ENCODE measurements at places on chromosomes 7 and 10.

DNA sequence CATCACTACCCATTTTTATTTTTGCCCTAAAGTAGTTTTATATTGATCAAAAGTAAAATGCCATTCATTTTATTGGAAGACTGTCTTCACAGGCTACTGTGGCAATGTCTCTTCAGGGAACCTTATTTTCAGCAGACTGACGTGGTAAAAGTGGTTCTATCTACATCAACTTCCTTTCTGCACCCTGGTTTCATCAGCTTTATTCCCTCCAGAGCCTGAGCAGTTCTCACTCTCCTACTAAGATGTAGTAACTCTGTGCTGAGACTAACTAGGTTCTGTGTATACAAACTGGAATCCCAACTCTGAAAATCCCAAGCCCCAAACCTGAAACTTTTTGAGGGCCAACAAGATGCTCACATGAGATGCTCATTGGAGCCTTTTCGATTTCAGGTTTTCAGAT lies 155.3 kb downstream of the SFMBT2 start:
- no peak for DNase-seq

- peak; percentile 19 for DNase-seq
Observed at GRCh38 chr10:61821153-61821552, 80.3 kb upstream of the ARID5B start.

DNA sequence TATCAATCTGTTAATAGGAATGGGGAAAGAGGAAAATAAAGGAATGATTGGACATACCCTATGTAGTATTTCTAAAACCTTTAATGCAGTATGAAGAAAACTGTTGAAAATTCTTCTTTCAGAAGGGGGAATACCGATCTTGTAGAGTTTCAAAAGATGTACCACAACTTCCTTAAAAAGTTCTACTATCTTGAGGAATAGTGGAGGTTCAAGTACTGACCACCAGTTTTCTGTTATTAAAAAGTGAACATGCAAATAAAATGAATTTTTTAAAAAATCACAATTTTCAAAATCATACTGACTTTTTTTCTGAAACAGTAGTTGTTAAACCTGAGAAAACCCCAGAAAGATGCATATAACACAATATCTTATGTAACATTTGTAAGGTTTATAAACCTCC lies 86.5 kb downstream of the HERC4 start:
- DNase-seq = no peak

DNA sequence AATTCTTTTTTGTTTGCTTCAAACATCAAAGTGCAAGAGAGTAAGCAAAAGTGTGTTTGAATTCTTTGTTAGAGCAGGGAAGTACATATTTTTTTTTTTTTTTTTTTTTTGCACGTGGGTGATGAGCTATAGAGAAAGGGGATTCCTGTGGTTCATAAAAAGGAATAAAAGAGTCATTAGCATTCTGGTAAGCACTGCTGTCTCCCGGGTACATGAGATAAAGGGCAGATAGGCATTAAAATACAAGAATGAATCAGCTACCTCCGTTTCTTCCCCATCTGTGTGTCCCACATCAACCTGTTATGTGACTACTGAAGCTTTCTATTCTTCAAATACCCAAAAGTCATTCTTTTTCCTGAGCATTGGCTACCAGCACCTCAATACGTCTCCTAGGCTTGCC lies 102.4 kb upstream of the SEMA3D start:
- DNase-seq = no peak

- DNase-seq = peak; percentile 82
Observed at GRCh38 chr10:103197174-103197573, 4.1 kb upstream of the NT5C2 start.

- DNase-seq = no peak
Observed at GRCh38 chr10:43047288-43047970, 29.4 kb upstream of the RET start.

- no peak for DNase-seq
Observed at GRCh38 chr10:10032991-10033390, 984.7 kb upstream of the CELF2 start.

- no peak for DNase-seq
Observed at GRCh38 chr7:106045139-106045538, 67.0 kb downstream of the SYPL1 start.

DNA sequence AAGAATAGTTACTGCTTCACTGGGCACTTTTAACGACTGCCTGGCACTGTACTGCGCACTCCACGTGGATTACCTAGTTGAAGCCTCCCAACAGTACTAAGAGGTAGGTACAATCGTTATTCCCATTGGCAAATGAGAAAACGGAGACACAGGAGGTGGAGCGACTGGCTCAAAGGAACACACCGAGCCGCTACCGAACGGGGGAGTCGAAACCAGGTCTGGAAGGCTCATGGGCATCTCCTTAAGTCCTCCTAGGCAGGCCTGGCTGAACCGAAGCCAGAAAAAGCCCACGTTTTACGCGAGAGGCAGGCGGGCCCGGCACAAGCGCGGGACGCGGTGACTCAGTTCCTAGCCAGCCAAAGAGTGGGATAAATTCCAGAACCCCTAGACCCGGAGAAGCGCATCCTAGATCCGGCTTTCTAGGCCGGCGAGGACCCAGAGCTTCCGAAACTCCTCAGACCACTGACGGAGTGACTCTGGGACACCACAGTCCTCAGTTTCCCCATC lies 472 bp downstream of the PDAP1 start:
- peak; percentile 74 for DNase-seq

DNA sequence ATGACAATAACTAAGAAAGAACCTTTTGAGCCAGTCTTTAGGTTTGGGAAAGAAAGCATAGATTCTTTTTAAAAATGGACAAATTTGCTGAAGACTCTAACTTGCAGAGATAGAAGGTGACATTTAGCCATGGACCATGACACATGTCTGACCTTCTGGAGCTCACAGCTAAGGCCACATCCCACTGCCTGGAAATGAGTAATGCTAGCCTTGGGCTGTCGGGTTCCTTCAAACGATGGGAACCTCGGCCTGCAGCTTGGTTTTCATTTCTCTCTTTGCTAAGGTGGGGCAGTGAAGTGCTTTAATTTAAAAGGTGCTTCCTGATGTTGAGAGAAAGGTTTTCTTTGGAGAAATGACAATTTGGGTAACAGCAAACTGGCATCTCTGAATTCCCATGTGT lies 223.2 kb downstream of the FANK1 start:
- DNase-seq = no peak

DNA sequence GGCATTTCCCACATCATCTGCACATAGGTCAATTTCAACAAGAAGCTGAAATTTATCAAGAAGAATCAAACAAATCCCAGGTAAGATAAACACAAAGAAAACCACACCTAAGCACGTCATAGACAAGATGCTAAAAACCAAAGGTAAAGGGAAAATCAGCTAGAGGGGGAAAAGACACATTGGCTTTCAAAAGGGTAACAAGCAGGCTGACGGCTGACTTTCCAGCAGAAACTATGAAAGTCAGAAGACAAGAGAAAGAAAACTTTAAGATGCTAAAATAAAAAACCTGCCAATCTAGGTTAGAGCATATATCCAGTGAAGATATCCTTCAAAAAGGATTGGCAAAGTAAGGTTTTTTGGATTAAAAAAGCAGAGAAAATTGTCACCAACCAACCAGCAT lies 59.9 kb upstream of the RHEB start:
- DNase-seq = peak; percentile 10

- DNase-seq = no peak
Observed at GRCh38 chr10:132232023-132232951, 45.5 kb downstream of the DPYSL4 start.

- peak; percentile 82 for DNase-seq
Observed at GRCh38 chr10:60148266-60148840, 241.3 kb downstream of the ANK3 start.

DNA sequence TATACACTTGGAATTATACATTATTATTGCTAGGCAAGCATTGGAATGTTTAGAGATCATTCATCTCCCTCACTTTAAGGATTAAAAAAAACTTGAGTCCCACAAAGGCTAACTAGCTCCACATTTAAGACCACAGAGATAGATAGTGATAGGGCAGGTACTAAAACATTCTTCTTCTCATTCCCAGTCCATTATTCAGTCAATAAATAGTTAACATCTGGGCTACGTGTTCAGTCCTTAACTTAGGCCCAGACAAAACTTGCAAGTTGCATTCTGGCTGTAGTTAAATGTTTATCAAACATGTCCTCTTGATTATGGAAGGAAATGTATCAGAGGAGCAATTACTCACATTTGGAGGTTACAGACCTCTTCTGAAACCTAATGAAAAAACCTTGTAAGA lies 2.4 kb downstream of the GNG11 start:
- no peak for DNase-seq

DNA sequence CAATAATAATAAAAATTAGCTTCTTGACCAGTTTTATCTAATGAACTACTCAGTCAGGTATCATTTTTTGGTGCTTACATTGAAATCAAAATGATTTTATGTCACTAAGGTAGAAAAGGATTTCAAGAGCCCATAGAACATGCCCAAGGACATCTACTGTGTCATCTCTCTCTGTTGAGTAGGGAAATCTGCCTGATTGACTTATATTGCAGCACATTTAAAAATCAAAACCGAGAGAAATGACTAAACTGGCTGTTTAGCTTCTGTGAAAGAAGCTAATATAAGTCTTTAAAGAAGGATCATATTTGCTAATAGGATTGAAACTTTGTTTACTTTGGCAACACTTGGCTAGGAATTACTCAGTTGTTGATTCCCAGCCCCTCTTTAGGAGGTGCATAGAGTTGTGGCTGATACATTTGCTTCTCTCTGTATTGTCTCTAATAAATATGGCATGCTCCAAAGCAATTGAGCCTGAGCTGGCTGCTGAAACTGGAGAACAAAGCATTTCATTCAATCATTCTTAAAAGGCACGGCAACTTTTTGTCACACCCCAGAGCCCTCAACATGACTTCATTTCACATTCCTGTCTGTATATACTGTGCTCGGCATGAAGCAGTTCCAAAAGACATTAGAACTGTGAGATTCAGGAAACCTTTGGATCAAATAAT lies 1096.9 kb upstream of the POT1 start:
- DNase-seq = peak; percentile 9

GRCh38 chr7:72020311-72020710 lies 391.8 kb downstream of the CALN1 start:
- DNase-seq = no peak

DNA sequence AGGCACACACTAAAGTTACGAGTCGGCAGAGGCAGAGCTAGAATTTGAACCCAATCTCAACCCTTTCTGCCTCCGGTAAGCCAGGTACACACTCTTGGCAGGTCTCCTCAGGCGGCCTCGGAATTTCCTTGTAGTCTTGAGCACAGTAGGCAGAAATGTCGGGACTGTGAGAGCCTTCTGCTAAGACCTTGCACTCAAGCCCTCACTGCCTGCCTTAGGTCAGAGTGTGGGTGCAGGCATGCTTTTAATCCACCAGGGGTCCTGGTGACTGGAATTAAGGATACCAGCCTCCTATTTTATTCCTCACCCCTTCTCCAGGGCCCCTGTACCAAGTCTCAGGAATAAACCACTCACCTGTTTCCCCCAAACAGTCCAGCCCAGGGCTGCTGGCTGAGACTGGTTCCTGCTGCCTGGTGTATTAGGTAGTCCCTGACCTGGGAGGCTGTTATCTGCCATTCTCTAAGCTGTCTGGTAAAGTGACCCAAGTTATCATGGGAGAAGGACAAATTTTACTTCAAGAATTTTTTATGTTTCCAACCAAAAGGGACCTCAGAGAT lies 855 bp downstream of the ATP6V1F start:
- DNase-seq = peak; percentile 77

DNA sequence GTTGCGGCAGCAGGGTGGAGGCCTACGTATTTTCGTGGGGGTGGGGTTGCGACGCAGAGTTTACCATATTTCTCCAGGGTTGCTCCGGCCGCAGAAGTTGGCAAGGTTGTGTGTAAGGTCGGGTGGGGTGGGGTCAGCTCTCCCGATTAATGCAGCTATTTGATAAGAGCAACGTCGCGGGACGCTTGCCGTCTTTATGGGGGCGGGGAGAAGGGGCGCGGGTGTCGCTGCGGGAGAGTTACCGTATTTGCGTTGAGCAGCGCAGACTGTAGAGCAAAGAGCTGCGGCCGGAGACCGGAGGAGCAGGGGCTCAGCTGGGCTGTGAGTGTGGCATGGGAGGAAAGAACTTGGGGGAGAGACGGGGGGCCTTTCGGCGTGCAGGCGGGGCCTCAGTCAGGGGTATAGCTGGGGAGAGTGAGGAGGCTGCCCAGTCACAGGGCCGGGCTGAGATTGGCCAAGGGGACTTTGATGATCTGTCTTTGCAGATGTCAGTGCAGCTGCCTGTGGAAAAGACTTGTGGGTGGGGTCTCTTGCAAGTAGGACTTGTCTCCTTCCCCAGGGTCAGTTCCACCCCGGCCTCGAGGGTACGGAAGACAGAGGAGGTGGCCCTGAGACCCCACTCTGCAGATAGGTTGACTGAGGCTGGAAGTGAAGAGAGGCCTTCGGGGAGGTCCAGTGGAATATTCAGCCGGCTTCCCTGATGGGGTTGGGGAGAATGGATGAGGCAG lies 26.6 kb downstream of the ZNF775 start:
- no peak for DNase-seq

GRCh38 chr7:157522189-157522588 lies 185.4 kb downstream of the DNAJB6 start:
- no peak for DNase-seq

GRCh38 chr10:100612601-100613595 lies 77.2 kb downstream of the HIF1AN start:
- no peak for DNase-seq

GRCh38 chr10:103595933-103596726 lies 102.6 kb downstream of the NEURL1 start:
- DNase-seq = peak; percentile 30

GRCh38 chr7:6232116-6232515 lies 40.3 kb downstream of the CYTH3 start:
- DNase-seq = no peak

DNA sequence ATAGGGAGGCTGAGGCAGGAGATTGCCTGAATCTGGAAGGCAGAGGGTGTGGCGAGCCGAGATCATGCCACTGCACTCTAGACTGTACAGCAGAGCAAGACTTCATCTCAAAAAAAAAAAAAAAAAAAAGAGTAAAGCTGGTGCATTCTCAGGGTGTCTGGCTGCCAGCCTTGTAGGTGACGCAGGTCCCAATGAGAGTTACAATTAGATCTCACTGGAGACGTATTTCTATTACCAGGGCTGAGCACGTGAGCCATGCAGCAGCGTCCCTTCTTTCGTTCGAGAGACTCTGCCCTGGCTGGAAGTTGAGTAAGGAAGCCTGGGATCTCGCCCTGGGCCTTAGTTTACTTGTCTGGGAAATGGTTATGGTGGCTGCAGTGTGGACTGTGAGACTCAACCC lies 22.4 kb upstream of the ZMIZ1 start:
- no peak for DNase-seq

GRCh38 chr10:48594803-48595538 lies 9.9 kb downstream of the ARHGAP22 start:
- DNase-seq = no peak

DNA sequence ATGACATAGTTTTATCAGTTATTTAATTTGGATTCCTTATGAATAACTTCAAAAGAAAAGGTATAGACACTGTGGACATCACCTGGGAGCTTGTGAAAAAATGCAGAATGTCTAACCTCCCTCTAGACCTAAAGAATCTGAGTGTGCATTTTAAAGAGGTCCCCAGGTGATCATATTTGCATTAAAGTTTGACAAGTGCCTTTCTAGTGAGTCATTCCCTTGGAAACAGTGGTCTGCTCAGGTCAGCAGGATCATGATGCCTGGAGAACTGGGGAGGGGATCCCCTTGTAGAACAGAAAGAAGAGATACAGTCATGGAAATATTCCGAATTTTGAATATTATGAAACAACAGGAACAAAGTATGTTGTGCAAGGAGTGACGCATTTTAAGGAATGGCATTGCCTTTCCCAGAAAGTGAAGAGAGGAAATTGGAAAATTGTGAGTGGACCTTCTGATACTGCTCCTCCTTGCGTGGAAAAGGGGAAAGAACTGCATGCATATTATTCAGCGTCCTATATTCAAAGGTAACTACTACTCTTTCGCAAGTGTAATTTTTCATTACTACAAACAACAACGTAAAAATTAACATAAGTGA lies 4.6 kb downstream of the STEAP2 start:
- DNase-seq = no peak

Data from fibroblast of skin of back (primary cell).